A172 (cell line): ENCODE measurements at places on chromosomes 11 and 22. TPM values are rescaled to one million over a fixed set of nuclear protein-coding genes. Genes with fewer than 3 reads are reported as not detected.

DNA sequence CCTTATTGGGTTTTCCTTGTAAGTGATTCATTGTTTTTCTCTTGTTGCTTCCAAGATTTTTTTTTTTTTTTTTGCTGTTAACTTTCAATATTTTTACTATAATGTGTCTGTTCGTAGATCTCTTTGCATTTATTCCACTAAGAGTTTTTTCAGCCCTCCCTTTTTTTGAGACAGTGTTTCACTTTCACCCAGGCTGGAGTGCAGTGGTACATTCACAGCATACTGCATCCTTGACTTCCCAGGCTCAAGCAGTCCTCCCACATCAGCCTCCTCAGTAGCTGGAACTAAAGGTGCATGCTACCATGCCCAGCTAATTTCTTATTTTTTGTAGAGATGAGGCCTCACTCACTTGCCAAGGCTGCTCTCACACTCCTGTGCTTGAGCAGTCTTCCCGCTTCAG is 1282.0 kb upstream of the CNTN5 start:
- DNase-seq: no peak

DNA sequence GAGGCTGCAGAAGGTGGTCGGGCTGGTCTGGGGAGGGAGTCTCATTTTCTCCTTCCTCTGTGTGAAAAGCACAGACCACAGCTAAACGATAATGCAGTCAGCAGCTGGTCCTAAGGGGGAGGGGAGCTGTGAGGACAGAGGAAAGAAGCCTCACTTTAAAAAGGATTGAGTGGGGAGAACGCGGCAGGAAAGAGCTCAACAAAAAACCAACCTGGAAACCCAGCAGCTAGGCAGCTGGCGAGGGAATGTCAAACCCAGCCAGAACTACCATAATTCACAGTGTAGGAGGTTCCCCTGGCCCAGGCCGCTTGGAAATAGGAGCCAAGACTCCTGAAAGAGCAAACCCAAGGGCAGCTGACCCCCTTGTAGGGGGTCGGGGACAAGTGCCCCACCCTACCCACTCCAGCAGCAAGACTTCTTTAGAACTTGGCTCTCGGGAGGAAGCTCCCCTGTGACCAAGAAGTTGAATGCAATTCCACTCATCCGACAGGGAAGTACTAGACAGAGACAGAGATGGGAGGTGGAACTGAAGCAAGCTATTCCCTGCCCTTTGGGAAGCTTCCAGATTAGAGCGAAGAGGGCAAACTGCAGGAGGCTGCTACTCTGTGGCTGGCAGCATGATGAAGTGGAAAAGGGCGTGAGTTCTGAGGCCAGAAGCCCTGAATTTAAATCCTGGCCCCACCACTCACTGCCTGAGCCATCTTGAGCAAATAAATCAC is 16.5 kb upstream of the DGKZ start:
- DNase-seq: no peak

DNA sequence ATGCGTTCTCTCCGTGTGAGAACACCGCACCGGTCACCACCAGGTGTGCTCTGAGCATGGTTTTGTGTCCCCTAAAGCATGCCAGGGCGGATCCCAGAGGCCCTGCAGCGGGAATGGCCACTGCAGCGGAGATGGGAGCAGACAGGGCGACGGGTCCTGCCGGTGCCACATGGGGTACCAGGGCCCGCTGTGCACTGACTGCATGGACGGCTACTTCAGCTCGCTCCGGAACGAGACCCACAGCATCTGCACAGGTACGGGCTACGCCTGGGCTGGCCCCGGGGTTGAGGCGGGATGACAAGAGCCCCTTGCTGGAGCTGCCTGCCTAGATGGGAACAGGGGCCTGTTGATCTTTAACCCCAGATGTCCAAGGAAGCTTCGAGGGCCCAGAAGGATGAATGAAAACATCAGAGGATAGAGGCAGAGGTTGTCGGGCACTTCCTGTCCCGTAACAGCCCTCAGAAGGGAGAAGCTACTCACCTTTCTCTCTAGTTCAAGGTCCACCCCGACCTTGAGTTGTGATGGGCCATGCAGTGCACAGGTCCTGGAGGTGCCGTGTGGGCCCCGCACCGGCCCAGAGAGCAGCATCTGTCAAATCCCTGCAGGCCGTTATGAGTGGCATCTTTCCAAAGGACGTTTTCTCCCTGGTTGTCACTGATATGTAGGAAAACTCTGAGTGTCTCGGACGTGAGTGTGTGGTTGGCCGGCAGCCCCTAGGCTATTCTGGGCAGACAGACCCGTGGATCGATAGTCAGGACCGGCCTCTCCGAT is 3.3 kb downstream of the CRELD2 start:
- no peak for DNase-seq

AMPD3 gene
- total RNA-seq: 1.6 and 3.9 TPM in 2 replicates

ANO9 gene
- 0.19 TPM in 1 of 2 replicates, not detected in the other for total RNA-seq

HBB gene
- not detected in 2 replicates for total RNA-seq
